ENCODE measurements at places on chromosomes 4 and X.
A peak's percentile ranks its signal among the peaks of the same experiment; 100 is the strongest.

- DNase-seq: peak; percentile 8
Observed at GRCh38 chrX:57918750-57919436, 8.6 kb upstream of the ZXDA start.

GRCh38 chr4:162356181-162356580 is 192.4 kb upstream of the FSTL5 start:
- DNase-seq: no peak

GRCh38 chr4:77710059-77710458 is 104.4 kb downstream of the CXCL13 start:
- DNase-seq: no peak

- DNase-seq: peak; percentile 83
Observed at GRCh38 chr4:4867375-4868039, 8.0 kb downstream of the MSX1 start.

GRCh38 chrX:47637546-47638195 is 7.9 kb upstream of the CFP start:
- DNase-seq: peak; percentile 70

GRCh38 chrX:132022198-132022966 is 720 bp upstream of the STK26 start:
- DNase-seq: peak; percentile 27

GRCh38 chr4:189533603-189534002 is 407.1 kb upstream of the FRG1 start:
- no peak for DNase-seq

Data from WTC11 (cell line).